Stimulated activated CD4-positive, alpha-beta T cell treated with anti-CD3 and anti-CD28 coated beads, Interleukin-4, amount 100 ng/mL, for 4 hours (primary cell): ENCODE measurements at places on chromosomes 3 and 15.

DNA sequence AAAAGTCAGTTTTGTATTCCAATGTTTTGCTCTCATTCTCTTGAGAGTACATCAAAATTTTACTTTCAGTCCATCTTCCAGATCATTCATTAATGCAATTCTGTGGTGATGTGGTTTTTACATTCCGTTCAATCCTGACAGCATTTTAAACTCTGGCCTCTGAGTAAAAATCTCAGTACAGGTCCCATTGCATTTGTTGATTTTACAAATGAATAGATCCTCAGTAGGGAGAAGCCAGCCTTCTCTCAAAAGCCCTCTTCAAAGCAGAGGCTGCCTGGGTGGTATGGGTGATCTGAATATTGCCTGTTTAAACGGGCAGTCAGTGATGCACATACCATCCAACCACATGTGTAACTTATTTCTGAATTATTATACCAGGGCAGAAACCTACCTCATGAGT lies 72.5 kb upstream of the TSC22D2 start:
- no peak for DNase-seq

DNA sequence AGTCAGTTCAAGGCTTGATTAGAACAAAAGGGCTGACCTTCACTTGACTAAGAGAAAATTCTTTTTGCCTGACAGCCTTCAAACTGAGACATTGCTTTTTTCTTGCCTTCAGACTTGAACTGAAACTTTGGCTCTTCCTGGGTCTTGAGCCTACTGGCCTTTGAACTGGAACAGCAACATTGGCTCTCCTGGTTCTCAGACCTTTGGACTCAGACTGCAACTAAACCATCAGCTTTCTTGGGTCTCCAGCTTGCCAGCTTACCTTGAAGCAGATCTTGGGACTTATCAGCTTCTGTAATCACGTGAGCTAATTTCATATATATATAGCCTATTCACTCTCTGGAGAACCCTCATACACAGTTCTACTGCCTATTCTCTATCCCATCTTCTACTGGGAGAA lies 19.5 kb upstream of the WDR49 start:
- no peak for DNase-seq

GRCh38 chr3:18751514-18751913 lies 326.4 kb upstream of the SATB1 start:
- no peak for DNase-seq

- DNase-seq = no peak
Observed at GRCh38 chr3:182149594-182149993, 437.9 kb downstream of the SOX2 start.

DNA sequence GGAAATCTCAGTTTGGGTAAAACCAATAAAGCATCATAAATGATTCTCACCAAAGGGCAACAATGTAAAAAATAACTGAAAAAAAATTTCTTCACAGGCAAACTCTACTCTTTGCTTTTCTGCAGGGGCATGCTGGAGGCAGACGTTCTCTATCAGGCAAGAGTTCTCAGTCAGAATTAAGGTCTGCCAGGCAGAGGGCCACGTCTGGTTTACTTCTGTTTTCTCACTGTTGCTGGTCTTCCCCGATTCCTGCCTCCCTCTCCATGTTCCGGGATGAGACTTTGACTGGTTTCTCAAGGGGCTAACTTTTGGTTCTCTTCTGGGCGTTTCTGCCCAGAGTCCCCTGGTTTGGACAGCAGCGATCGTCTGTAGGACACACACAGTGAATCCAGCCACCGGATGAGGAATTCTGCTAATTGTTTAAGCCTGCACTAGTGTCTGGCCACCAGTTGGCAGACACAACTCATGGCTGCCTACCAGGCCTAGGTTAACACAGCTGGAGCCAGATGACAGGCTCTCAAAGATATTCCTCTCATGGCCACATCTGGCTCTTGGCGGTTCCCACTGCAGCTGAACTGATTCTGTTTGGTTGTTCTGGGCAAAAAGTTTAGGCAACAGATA lies 273.1 kb downstream of the FOXP1 start:
- no peak for DNase-seq

- DNase-seq = no peak
Observed at GRCh38 chr3:94171954-94172353, 109.1 kb downstream of the NSUN3 start.
